NCI-H2081 treated with DMSO at 0.1 percent for 48 hours (cell line): ENCODE measurements at places on chromosomes 6 and 20.

GRCh38 chr6:15246217-15246665 is 372 bp downstream of the JARID2 start:
- no peak for DNase-seq

DNA sequence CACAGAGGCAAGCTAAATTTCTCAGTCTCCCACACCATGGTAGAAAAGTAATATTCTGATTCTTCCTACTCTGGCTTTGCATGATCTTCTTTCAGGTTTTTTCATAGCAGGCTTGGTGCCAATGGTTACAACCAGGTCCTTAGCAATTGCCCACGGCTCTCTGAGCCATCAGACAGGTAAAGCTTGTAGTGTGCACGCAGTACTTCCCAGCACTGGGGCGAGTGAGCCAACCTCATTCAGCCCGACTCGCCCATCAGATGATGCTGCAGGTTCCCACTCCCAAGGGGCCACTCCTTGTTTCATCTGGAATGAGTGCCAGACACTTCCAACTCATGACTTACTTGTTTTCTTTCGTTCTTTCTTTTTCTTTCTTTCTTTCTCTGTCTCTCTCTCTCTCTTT is 78.3 kb downstream of the PERP start:
- no peak for DNase-seq

DNA sequence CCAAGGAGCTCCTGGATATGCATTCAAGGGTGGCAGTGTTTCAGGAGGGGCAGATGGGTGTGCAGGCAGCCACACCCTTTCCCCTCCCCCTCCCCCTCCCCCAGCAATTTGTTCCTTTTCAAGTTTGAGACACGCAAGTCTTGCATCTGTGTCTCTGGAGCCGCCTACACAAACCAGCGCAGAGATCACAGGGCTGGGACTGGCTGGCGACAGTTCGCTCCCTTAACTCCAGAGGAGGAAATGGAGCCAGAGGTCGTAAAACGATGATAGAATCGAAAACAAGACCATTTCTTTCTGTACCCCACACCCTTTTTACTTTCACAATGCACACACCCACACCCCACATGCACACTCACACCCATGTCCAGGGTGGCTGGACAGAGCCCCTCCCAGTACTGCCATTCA is 163.1 kb downstream of the LY86 start:
- no peak for DNase-seq

GRCh38 chr6:14986370-14986769 is 259.5 kb upstream of the JARID2 start:
- no peak for DNase-seq

GRCh38 chr6:85459224-85459901 is 9.5 kb downstream of the NT5E start:
- DNase-seq = no peak

GRCh38 chr6:81144346-81144745 is 608.1 kb downstream of the TENT5A start:
- DNase-seq = no peak

DNA sequence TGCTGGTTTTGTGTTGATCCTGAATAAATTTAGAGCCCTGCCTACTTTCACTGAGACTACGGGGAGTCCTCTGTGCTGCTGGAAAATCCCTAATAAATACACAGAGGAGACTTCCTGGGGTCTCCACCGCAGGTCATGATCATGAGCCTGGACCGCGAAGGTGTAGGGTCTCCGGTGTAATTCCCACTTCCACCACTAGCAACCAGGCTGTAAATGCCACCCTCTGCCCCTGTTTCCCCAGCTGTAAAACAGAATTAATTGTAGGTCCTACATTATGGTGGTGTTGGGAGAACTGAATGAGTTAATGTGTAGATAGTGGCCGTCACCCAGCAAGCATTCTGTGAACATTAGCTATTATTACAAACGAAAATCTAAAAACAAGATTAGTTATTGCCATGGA is 191.6 kb upstream of the THBS2 start:
- DNase-seq = no peak

- no peak for DNase-seq
Measured at GRCh38 chr6:124373386-124373785, 569.7 kb downstream of the NKAIN2 start.

GRCh38 chr20:33291830-33292355 is 8.9 kb downstream of the BPIFB1 start:
- no peak for DNase-seq

DNA sequence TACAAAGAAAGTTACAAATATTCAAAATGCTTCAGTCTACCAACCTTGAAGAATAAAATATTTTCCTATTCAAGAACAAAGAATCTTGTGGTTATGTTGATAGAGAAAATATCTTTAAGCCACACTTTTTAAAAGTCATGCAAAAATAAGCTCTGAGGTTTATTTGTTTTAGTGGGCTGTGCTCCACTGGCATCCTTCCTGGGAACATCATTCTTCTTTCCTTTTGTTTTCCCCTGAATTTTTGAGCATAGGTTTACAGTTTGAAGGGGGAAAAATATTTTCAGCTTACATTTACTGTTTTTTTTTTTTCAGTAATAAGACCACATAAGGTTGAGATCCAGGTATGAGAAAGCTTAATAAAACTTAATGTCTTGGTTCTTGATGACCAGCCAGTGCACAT is 72.0 kb upstream of the BACH2 start:
- no peak for DNase-seq

DNA sequence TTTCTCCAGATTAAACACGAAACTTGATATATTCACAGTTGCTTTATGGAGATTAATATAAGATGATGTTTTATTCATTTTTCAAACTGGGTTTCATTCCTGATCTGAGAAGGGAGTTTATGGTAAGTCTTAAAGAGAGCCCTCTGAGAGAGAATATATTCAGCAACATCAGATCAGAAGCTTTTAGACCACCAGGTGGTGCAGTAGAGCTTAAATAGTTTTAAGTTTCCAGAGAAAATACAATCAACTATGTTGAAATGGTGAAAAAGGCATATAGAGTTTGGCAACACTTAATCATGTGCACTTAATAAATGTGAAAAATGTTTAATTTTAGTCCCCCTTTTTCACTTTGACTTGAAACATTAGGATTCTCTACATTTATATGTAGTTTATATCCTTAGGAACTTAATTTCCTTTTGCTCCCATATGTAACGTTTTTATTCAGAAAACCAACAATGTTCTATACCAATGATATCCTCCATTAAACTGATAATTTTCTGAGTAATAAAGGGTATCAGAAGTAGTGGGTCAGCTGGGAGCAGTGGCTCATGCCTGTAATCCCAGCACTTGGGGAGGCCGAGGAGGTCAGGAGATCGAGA is 86.4 kb upstream of the CLDN20 start:
- DNase-seq = peak; percentile 37

DNA sequence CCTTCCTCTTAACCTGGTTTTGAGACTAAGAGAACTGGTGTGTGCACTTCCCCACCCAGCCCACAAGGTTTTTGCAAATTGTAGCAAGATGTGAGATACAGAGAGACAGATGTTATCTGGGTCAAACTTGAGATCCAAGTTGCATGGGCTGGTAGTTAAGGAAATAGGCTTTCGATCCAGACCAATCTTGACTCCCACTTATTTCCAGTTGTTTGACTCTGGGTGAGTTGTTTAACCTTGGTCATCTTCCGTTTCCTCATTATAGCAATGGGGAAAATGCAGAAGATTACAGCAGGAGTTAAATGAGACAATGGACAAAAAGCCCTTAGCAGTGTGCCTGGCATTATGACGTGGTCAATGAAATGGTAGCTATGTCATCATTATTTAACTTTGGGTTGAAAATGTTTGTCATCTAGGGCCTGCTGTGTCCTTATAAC is 1.7 kb downstream of the SNX21 start:
- no peak for DNase-seq

DNA sequence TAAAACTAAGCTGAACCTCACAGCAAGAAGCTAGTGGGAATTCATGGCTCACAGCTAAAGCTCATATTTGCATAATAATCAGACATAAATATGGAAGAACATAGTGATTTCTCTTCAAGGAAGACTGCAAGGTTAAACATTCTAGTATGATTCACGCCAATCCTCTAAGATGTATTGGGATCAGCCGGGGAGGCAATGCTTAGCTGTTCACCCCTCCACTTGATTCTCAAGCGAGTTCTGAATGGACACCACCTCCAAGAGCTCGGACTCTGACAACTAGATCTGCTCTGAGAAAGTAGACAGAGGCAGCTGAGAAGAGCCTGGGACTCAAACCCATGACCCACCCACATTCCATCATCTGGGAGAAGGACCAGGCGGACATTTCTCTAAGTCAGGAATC is 118.4 kb upstream of the EDN1 start:
- no peak for DNase-seq

- DNase-seq = no peak
Measured at GRCh38 chr6:388202-388903, 3.2 kb upstream of the IRF4 start.

DNA sequence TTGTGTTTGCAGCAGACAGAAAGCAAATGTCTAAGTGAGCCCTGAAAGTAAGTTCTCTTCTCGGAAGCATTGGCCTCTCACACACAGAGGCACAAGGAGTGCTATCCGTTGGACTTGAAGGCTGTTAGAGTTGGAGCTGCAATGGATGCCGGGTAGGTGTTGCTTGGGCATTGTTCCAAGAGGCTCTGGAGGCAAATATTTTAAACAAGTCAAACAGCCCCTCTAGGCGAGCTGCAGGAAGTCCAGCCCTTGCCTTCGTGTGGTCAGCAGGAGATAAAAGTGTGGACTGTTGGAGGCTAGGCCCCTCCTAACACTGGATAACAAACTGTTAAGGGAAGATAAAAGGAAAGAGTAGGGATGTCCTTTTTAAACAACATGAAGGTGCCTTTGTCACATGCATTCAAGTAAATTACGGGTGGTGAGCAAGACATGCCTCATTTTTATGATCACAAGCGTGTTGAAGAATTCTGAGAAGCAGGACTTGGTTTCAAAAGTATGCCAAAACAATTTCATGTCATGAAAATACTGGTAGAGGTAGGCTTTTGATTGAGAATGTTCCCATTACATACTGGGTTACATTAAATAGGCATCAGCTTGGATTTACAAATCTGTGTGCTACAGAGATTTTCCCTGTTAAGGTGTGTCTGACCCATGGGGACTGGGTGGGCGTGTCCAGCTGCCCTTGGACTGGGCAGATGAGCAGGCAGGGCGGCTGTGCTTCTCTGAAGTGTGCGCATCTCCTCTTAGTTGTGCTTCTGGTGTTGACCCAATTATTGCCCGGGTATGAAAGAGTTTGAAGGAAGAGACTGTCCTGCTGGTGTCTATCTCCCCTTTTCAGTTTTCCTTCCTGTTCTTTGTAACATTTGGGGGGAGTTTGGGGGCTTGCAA is 57.5 kb downstream of the RREB1 start:
- no peak for DNase-seq
